ENCODE measurements at places on chromosomes 3 and 15.
A peak's percentile ranks its signal among the peaks of the same experiment; 100 is the strongest.

DNA sequence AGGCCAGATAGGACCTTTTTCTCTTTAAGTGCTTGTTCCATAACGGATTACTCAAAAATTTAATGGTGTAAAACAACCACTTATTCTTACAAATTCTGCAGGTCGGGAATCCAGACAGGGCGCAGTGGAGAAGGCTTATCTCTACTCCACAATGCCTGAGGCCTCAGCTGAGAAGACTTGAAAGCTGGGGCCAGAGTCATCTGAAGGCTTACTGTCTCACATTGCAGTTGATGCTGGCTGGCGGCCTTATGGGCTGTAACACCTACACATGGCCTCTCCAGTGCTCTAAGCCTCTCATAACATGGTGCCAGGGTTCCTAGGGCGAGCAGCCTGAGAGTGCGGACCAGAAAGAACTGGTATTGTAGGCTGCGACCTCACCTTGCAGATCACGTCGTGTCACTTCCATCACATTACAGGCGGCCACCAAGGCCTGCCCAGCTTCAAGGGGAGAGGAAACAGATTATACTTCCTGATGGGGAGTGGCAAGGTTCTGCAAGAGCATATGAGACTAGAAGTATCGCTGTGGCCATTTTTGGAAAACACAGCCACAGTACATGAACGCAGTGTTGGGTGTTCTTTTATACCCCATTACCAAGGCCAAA is 32.4 kb downstream of the CMTM7 start:
- no peak for DNase-seq

DNA sequence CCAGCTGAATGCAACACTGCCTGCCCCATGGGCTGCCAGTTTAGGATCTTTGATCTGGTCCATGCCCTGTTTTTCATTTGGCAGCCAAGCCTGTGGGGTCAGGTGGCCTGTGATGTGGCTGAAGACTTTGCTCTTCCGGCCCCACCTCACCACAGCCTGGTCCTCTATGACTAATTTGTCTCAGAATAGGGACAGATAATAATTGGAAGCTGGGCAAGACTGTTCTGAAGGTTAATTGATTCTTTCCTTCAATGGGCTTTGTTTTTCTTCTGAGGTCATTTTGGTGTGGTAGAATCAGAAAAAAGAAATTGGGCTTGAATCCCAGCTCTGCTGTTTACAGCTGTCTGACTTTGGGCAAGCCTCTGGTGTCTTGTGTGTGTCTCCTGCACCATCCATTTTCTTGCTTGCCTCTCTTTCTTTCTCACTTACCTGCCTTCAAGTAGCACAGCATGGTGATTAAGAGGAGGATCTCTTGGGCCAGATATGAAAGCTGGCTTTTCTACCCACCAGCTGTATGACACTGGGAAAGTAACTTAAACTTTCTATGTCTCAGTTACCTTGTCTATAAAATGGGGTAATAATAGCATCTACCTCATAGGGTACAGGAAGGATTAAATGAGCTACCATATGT is 24.2 kb downstream of the ABHD2 start:
- no peak for DNase-seq

DNA sequence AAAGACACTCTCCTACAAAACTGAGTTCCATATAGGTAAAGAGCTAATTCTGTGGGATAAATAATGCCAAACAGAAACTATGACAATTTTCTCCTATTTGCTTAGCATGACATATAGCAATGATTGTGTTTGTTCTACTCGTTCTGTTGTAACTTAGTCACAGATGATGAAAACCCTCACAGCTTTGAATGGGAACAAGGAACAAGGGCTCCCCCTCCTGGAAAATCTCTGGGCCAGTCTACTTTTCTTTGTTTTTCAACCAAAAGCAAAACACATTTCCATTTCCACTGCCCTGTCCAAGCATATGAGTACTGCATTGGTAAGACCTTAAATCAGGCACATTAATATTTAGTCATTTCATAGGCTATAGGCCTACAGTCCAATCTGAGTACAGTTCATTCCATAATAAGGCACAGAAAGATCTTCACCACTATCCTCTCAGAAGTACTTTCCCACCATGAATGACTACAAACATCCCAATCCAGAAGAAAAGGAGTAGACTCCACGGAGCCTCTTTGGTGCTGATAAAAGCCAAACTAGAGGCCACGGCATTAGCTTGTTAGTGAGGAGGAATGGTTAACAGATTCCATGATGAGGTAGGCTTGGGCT is 67.1 kb downstream of the ATP8B4 start:
- DNase-seq = peak; percentile 88

GRCh38 chr3:52503788-52504424 is 8.8 kb downstream of the STAB1 start:
- no peak for DNase-seq

GRCh38 chr3:37627951-37628620 is 233.6 kb upstream of the CTDSPL start:
- no peak for DNase-seq

DNA sequence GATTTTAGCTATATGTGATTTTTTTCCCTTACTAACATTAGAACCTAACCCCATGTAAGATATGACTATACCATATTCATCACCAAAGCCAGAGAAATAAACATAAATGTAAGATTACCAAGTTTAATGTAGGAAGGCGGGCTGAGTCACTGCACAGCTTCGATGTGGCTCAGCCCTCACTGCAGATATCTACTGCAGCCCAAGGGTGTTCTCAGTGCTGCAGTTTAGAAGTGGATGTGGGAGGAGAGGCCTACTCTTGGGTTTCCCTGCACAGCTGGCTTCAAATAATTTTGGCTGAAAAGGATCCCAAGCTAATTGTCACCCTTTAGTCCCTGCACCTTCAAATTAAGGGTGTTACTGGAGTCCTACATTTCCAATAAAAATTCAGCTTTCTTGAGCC is 9.3 kb downstream of the ARPP19 start:
- peak; percentile 72 for DNase-seq
